ENCODE measurements at places on chromosomes 2 and 18. TPM values are rescaled to one million over a fixed set of nuclear protein-coding genes. Genes with fewer than 3 reads are reported as not detected.

USP14 gene
- 30.9 TPM for total RNA-seq

TUBA3E gene
- total RNA-seq: not detected

IL37 gene
- total RNA-seq: 0.28 TPM

DNA sequence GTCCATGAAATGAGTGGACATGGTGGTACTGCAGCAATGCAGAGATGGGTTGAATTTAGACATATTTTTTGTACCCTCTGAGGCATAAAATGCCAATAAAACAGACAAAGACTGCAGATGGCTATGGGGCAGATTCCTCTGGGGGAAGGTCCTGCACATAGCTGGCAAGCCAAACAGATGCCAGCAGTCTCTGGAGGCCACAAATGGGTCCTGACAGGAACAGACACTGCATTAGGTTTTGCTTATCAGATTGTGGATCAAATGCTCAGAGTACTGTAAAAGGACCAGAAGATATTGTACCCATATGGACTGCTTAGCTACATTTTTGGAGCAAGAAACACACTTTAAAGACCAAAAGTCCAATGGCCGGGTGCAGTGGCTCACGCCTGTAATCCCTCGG is 40.9 kb upstream of the ORC2 start:
- no peak for DNase-seq
